Activated naive CD8-positive, alpha-beta T cell treated with anti-CD3 and anti-CD28 coated beads, Interleukin-2, amount 50 U/mL, for 16 hours (primary cell): ENCODE measurements at places on chromosomes 11 and 22.
A peak's percentile ranks its signal among the peaks of the same experiment; 100 is the strongest.

DNA sequence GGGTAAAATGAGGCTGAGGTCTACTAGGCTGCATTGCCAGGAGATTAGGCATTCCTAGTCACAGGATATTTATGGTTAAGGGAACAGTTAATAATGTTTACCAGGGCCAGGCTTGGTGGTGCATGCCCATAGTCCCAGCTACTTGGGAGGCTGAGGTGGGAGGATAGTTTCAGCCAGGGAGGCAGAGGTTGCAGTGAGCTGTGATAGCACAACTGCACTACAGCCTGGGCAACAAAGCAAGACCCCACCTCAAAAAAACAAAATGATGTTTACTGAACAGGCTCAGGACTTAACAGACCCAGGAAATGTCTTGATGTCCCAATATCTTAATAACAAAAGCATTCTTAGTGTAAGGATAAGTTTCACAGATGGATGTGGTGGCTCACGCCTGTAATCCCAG lies 2.8 kb upstream of the MRPL16 start:
- DNase-seq = no peak

GRCh38 chr11:65927904-65928397 lies 8.7 kb downstream of the DRAP1 start:
- DNase-seq = peak; percentile 64

GRCh38 chr22:50276143-50276542 lies 6.0 kb upstream of the MAPK11 start:
- DNase-seq = no peak

- DNase-seq = no peak
Observed at GRCh38 chr11:104198576-104198975, 34.6 kb upstream of the PDGFD start.

GRCh38 chr11:102546427-102546826 lies 15.9 kb upstream of the MMP7 start:
- no peak for DNase-seq

DNA sequence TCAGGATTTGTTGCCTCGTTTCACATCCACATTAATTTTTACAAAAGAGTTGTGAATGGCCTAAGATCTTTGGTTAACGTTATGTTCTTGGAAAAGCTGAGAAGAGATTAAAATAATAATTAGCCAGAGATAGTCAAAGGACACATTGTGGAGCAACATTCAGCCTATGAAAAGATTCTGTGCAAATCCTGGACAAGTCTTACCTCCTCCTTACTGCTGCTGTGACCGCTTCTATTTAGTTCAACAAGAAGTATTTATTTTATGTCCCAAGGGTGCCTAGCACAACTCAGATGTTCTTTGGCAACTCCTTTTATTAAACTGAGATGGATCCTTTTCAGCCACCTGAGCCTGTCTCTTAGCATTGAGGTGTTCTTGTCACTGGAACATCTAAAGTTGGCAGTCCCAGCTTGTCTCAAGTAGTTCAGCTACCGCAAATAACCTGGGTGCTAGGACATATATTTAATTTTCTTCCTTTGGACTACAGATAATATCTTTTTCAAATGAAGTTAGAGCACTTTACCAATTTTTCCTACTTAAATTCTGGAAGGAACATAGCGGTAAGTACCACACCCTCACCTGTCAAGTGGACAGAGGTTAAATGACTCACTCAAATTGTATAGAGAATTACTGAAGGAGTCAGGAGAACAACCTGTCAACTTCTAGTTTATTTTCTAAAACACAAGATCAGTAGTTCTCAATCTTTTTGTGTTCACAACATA lies 80.5 kb upstream of the CHRM4 start:
- no peak for DNase-seq

DNA sequence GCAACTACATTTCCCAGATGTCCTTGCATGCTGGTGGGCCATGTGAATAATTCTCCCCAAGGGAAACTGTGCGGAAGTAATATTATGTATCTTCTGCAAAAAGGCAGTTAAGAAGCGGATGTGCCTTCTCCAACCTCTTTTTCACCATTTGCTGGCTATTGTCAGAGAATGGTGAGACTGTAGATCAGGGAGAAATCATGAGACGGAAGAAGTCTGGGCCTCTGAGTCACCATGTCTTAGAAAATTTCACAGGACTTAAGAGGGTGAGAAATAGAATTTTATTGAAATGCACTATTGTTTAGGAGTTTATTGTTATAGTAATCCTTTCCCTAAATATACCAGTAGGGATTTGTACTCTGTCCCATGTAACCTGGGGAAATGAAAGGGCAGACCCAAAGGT lies 298.7 kb upstream of the ZC3H12C start:
- no peak for DNase-seq
